ENCODE measurements at places on chromosomes 4 and X.
A peak's percentile ranks its signal among the peaks of the same experiment; 100 is the strongest.

DNA sequence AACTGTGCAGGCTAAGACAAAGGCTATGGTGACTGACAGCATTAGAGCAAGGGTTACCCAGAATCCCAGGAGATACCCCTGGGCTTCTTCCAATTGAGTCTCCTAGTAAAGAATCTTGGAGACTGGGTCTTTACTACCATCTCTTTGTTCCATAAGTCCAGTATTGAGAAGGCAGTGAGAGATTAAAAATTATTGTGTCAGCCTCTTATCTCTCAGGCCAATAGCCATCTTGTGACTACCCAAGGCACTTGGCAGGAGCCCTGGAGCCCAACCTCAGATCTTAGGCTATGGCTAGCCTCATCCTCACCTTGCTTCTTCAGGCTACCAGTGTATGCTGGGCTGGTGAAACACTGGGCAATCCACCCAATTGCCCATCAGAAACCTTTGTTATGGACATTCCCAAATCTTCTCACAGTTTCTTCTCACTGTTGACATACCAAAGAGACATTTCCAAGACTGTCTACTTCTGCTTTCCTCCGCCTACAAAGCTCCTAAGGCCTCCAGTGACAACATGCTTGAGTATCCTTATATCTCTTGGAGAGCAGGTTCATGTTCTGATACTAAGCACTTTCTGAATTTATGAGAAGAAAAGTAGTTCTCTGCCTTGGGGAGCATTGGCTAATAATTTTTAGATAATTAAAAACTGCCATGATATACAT is 76.3 kb upstream of the STIM2 start:
- no peak for DNase-seq

DNA sequence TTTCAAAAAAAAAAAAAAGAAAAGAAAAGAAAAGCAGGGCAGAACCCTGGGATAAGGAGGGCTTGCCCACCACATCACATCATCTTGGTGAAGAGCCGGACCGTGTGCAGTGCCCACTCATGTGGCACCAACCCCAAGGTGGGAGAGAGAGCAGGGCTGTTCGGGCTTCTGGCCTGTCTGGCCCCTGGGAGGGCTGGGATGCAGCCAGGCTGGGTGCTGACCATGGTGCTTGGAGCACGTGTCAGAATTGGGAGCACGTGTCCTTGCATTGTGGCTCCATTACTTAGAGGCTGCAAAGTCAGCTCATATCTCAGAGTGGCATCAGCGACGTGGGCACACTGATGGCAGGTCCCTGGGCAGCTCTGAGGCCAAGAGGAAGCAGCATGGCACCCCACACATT is 100.9 kb upstream of the AFAP1 start:
- no peak for DNase-seq

DNA sequence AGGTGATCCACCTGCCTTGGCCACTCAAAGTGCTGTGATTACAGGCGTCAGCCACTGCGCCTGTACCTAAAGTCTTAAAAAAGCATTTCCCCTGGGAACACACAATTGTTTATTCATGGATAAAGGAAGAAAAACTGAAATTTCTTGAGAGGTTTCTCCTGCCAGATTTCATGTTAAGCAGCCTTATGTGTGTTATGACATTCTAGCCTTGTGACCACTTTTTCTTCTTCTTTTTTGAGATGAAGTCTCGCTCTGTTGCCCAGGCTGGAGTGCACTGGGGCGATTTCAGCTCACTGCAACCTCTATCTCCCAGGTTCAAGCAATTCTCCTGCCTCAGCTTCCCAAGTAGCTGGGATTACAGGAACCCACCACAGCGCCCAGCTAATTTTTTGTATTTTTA is 57.8 kb upstream of the PLAC8 start:
- DNase-seq: no peak

DNA sequence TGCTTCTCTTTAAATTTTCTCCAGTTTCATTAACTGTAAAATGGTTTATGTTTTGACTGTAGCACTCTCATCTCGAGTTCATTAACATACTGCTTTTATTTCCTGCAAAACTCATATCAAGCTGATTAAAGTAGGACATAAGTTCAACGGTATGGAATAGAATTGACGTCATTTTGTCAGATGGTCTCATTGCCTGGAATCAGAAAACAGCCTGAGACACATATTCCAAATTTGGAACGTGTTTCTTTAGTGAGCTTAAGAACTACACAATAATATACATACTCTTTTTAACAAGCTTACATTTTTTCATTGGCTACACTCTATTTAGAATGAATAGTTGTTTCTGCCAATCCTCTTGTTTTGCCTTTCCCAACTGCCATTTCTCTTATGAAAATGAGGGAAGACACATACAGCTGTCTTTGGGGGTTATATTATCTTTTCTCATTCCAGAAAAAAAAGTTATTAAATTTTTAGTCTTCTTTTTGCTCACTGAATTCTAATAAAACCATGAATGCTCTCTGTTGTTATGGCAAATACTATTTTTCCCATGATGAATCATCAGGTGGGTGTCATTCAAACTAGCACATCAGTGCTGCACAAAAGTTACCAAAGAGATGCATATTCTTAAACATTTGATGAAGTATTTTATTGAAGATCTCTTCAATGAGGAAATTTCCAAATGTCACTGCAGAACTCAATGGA is 162.8 kb downstream of the GABRB1 start:
- no peak for DNase-seq

DNA sequence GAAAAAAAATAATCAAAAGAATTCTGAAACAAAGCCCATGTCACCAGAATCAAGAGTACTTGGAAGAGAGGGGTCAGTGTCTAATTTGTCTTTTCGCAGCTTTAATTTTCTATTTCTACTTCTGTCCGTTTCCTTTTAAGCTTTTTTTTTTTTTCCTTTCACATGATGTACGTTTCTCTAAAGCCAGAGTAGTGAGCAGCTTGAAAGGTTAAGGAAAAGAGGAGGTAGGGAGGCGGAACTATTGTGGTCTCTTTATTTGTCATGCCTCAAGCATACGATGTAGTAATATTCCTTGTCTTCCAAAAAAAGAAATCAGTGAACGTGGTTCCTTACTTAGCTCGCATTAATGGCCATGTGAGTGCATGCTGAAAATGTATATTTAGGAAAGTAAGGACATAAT is 311.5 kb downstream of the TENM3 start:
- no peak for DNase-seq

- DNase-seq: no peak
These were observed 250.1 kb downstream of the SNCA start for GRCh38 chr4:89586864-89587263.

DNA sequence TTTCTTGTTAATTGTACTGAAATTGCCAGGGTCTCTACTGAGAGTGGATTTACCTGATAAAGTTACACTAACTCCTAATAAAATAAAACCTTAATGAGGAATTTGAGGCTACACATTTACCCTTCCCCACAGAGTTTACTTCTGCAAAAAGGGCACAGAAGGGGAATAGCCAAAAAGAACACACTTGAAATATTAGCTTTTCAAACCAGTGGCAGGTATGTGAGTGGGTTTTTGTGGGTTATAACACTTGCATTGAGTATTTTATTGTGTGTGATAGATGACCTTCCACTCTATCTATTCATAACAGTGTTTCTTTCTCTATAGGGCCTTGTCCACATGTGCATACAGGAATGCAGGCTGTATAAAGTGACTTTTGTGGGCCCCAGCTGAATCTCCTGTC is 5.0 kb upstream of the GPR174 start:
- no peak for DNase-seq

DNA sequence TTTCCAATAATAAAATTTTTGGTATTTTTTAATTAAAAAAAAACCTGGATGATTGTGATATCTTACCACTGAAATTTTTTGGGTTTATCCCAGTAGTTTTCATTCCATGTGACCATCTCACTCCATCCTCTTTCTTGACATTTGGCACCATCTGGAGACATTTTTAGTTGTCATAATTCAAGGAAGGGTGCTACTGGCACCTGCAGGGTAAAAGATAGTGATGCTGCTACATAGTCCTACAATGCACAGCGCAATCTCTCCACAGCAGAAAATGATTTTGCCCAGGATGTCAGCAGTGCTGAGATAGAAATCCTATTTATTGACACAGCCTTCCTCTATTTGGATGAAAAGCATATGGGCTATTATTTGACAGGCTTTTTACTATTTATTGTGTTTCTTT is 79.3 kb downstream of the RBPJ start:
- DNase-seq: no peak

DNA sequence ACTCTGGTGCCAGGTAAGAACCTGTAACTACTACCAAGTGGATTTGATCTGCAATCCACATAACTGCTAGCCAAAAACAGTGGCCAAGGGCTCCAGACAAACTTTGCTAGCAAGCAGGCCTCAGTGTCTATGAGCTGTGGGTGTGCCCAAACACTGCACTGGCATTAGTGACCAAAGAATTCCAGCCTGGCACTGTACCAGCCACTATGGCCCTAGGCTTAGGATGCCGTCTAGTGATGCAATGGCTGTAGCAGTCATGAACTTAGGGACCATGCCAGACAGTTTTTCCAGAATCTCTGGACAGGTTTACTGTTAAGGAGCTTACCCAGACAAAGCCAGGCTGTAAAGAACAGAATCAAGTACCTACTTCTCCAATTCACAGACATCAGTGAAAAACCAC is 33.7 kb upstream of the PRR27 start:
- no peak for DNase-seq

GRCh38 chr4:7988437-7988836 is 48.8 kb upstream of the AFAP1 start:
- no peak for DNase-seq

DNA sequence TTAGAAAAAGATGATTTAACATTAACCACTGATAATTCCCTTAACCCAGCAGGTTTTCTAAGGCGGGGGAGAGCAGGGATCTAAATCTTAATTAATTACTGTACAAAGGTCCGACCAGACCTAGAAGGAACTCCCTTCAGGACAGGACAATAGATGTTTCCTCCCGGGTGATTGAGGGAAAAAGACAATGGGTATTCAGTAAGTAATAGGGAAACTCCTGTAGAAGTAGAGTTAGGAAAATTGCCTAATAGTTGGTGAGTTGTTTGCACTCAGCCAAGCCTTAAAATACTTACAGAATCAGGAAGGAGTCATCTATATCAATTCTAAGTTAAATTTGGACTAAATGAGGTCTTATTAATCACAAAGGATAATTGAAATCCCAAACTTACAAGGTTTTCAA is 5.8 kb upstream of the SRD5A3 start:
- no peak for DNase-seq

- DNase-seq: no peak
These were observed 400.7 kb upstream of the FAT1 start for GRCh38 chr4:187124331-187124730.

DNA sequence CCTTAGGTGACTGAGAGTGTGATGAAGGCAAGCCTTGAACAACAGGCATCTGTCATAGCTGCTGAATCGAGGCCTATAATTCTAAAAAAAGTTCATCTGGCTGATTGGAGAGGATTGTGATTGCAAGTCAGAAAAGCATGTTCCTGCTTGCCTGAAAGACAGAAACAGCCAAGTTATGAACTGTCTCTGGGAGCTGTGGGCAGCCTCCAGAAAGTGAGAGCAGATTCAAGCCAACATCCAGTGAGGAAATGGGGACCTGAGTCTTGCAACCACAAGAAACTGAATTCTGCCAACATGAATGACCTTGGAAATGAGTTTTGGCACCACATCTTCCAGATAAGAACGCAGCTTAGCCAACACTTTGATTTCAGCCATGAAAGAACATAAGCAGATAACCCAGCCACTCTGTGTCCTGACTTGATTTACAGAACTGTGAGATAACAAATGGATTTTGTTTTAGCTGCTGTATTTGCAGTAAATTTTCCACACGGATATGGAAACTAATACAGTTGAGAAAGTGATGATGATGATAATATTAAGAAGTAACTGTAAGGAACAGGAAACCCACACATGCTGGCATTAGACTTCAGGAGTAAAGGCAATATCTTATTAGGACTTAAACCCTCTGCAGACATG is 240.3 kb upstream of the NDST3 start:
- no peak for DNase-seq

- DNase-seq: peak; percentile 37
These were observed 30.9 kb downstream of the RASSF6 start for GRCh38 chr4:73589261-73589847.

GRCh38 chr4:111066001-111066400 is 443.1 kb upstream of the PITX2 start:
- no peak for DNase-seq

DNA sequence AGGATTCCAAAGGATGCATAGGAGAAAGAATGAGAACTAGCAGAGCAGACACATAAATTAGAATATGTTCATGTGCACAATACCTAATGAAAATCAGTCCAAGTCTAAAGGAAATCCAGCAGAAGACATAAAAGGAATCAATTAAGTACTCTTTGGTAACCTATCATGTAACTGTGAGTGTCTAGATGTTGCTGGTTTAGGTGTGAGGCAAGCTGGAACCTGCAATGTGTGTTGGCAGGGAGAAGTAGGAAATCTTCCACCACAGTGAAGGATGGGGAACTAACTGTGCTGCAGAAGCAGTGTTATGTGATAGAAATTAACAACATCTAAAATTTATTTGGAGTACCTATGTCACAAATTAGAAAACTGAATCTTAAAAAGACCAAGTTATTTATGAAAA is 330.8 kb upstream of the DKK2 start:
- DNase-seq: no peak

DNA sequence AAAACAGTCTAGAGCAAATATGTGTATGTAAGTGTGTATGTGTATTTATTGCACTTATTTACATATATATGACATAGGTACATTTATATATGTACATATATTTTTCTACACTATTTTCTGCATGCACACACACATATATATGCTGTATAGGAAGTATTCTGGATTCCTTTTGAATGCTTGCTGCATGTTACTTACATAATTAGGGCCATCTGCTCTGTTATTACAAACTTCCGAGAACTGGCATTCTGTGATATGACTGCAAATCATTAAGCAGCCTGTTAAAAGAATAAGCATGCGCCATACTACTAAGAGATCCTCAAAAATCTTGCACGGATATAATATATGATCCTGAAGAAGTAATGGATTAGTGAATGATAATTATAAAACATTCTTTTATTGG is 1157.6 kb upstream of the TENM3 start:
- no peak for DNase-seq

DNA sequence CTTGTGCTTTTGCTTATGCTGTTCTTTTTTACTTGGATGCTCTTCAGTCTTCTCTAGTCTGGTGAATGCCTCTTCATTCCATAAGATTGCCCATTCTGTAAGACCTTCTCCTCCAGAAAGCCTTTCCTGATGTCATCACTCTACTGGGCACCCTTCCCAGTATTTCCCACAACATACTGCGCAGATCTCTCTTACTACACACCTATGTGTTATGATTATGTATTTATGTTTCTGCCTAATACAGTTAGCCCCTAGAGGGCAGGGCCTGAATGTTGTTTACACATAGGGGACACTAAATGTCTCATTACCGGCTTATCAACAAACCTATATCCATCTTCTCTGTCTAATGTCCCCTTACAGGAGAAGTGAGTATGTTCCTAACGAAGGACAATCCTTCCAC is 21.1 kb downstream of the AIFM1 start:
- DNase-seq: no peak

- no peak for DNase-seq
These were observed 41.5 kb downstream of the SMAD1 start for GRCh38 chr4:145523117-145523516.
